ENCODE measurements at places on chromosomes 12 and 14. TPM values are rescaled to one million over a fixed set of nuclear protein-coding genes. Genes with fewer than 3 reads are reported as not detected.

The ZFHX2 gene
- total RNA-seq: 0.23 TPM

The NTN4 gene
- total RNA-seq: 36.5 TPM

The GNPNAT1 gene
- 59.4 TPM for total RNA-seq

The P2RX7 gene
- 1.3 TPM for total RNA-seq

The JPH4 gene
- not detected for total RNA-seq

The FGD6 gene
- 13.9 TPM for total RNA-seq

The SLC39A5 gene
- total RNA-seq: not detected

The NAA30 gene
- 24.5 TPM for total RNA-seq

The ACOT6 gene
- total RNA-seq: not detected

The CDKN1B gene
- total RNA-seq: 29.7 TPM

The CLEC1B gene
- not detected for total RNA-seq

The TAPBPL gene
- total RNA-seq: 10.9 TPM

The TEX22 gene
- total RNA-seq: 0.29 TPM

The IFNG-AS1 gene
- not detected for total RNA-seq

The TPPP2 gene
- not detected for total RNA-seq

All from Daoy (cell line).